Activated CD4-positive, alpha-beta T cell treated with anti-CD3 and anti-CD28 coated beads, Interleukin-2, amount 50 U/mL, for 48 hours (primary cell): ENCODE measurements at places on chromosomes 5 and 9.

GRCh38 chr5:2695200-2695891, 56.1 kb downstream of the IRX2 start:
- no peak for DNase-seq

DNA sequence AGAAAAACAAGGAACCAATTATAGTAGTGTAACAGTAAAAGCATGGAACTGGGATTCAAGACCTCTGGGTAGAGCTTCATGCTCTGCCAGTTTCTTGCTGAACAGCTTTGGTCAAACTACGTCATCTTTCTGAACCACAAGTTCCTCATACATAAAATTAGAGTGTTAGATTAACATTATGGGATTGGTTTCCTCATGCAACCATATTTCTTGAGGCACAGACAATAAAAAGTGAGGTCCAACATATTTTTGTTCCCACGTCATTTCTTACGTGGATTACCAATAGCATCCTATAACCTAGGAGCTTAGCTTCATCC, 354.8 kb downstream of the TMEM232 start:
- no peak for DNase-seq

DNA sequence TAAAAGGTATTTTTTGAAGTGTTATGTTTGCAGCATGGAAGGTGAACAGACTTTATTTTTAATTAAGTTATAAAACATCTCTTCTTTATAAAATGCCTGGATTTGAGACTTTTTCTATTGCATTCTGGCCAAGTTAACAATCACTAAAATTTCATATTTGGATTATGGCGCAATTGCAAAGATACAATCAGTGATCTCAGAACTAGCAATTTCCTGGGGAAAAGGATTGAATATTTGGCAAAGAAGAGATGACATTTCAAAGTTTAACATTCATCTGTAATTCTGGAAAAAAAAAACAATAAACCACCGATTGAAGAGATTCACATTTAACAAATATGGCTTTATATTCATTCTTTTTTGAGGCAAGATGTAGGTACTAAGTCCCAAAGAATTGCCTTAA, 378.0 kb downstream of the LRRC70 start:
- DNase-seq, result no peak

GRCh38 chr9:126108240-126108639, 218.4 kb upstream of the MVB12B start:
- DNase-seq, result no peak

DNA sequence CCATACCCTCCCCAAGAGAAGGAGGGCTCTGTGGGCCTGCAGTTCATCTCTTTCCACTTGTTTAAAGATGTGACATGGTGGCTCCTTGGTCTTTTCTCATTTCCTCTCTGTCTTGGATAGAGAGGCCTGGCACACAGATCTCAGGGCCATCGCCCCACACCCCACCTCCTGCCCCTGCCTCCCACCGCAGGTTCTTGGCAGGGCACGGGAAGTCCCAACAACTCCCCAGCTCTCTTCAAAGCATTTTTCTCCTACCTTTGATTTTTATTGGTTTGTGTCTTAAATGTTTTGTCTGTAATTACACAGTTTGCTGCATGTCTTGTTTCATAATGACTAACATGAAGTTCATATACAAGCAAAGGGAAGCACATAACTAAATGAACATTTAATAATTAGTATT, 178.5 kb upstream of the MSX2 start:
- DNase-seq, result no peak

DNA sequence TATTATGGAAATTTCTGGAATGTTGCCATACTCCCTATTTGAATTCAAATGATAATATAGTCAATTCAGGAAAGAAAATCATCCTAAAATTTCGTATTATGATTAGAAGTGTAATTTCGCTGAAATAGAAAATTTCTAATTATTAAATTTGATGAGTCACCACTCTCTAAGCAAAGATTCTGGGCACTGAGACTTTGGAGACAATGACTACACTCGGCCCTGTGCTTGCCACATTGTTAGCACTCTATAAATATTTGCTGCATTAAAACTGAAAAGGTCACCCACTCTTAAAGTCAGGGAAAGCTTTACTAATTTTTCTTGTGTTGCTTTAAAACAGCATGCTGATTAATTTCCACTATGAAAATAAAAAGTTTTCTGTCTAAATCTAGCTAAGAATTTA, 240.3 kb downstream of the TLE4 start:
- DNase-seq, result no peak

- no peak for DNase-seq
Measured at GRCh38 chr5:3715062-3715461, 119.4 kb downstream of the IRX1 start.

DNA sequence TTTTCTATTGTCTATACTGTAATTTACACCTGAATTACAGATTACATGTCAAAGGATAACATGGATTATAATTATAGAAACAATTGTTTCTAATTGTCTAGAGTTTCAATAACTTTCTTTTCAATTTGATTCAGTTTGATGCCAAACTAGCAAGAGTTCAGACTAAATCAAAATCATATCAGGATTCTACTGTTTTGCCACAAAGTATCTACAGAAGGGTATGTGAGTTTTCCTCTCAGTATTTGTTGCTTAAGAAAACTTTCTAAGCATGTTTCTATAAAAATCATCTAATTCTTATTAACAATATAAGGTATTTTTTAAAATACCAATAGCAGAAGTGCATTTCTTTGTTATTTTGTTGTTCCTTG, 12.5 kb downstream of the SELENOP start:
- no peak for DNase-seq

DNA sequence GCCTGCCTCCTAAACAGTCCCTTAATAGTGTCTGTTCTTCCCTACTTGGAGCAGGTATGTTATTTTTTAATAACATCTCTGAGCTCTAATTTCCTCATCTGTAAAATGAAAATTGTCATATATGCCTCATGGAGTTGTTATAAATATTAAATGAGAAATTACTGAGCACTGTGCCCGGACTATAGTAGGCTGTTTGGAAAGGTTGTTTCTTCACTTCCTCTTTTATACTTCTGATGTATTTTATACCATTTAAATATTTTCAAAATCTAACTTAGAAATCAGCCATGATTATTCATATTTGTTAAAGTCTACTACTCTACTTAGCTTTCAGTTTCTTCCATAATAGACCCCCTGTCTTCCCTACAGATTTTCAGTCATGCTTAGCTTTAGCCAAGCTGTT, 30.5 kb upstream of the HAPLN1 start:
- no peak for DNase-seq

DNA sequence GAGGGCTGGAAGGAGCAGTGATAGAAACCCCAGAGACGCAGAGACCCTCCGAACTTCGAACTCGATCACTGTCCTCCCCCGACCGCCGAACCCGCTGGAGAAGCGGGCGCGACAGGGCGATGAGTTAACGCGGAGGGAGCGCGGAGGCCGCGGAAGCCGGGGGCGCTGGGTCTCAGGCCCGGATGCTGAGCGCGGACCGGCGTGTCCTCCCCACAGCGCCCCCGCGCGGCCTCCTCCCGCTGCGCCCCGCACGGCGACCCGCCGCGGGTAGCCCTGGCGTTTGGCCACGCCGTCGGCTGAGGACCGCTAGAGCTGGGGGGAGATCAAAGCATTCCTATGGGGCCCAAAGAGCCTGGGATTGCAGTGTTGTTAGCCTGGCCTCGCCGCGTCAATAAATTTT, 7.7 kb upstream of the DMRT2 start:
- DNase-seq, result peak; percentile 49

GRCh38 chr5:107211630-107212029, 459.1 kb downstream of the EFNA5 start:
- DNase-seq, result no peak

DNA sequence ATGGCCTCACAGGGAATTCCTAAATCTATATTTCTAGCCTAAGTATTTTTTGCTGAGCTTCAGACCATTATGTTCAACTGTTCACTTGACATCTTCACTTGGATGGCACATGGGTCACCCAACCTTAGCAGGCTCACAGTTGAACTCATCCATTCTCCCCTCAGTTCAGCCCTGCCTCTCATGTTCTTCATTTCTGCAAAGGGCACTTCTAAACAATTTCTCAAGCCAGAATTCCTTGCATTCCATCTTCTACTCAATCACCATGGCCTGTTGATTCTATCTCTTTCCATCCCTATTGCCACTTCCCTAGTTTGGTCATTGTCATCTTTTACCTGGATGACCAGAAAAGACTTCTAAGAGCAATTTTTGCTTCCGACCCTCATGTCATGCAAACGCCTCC, 7.3 kb upstream of the RGS3 start:
- DNase-seq, result no peak

DNA sequence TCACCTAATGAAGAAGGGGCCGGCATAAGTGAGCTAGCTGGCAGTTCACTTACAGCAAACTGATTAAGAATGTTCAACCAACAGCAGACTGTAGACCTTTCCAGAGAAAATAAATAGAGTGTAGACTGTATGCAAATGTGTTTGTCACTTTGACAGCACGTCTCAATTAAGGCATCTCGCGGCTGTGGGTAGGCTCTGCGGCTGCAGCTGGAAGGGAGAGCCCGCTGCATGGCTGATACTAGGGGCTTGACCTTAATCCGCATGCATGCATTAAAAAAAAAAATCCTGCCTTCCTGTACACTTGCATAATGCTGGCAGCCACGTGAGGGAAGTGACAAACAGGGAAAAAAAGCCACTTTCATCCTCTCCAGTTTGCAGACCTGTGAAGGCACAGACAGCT, 82.3 kb downstream of the CRB2 start:
- DNase-seq, result no peak

DNA sequence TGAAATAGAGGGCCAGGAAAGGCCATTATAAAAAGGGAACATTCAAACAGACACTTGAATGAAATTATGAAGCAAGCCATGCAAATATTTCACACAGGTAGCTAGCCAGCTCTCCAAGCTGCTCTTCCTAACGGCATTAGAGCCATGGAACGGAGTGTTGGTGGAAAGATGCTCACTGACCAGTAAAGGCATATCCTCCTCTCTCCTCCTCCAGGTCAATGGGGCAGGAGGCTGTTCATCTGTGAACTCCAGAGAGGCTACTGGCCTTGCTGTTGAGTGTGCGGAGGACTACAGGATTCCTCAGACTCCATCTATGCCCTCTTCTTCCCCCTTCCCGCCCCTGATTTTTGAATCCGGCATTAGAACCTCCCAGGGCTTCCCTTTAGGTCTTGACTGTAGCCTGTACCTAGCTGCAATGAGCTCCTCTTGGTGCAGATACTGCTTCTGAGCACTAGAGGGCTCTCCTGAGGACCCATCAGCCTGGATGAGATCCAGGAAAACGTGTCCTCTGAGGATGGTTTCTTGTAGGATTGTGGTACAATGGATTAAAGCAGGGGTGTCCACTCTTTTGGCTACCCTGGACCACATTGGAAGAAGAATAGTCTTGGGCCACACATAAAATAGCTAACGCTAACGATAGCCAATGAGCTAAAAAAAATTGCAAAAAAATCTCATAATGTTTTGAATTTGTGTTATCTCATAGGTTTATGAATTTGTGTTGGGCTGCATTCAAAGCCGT, 162.2 kb downstream of the SREK1 start:
- peak; percentile 19 for DNase-seq

DNA sequence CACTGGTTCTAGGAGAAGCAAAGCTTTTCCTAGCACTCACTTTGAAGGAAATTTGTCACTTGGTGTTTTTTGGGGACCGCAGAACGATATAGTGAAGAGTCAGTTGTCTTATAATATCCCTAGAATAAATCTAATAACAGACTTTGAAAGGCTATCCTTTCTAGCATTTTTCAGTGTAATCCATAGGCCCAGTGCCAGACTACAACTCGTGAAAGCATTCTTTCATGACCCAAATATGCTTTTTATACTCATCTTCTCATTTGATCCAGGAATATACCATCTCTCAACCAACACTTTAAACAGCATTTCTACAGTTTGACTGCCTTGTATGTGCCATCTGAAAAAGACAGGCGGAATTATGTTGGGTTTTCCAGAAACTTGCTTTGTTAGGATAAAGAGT, 104.0 kb downstream of the ERCC6L2 start:
- DNase-seq, result no peak

- no peak for DNase-seq
Measured at GRCh38 chr9:79745752-79746336, 174.1 kb downstream of the TLE4 start.

GRCh38 chr5:36691696-36692371, 85.4 kb downstream of the SLC1A3 start:
- DNase-seq, result no peak

DNA sequence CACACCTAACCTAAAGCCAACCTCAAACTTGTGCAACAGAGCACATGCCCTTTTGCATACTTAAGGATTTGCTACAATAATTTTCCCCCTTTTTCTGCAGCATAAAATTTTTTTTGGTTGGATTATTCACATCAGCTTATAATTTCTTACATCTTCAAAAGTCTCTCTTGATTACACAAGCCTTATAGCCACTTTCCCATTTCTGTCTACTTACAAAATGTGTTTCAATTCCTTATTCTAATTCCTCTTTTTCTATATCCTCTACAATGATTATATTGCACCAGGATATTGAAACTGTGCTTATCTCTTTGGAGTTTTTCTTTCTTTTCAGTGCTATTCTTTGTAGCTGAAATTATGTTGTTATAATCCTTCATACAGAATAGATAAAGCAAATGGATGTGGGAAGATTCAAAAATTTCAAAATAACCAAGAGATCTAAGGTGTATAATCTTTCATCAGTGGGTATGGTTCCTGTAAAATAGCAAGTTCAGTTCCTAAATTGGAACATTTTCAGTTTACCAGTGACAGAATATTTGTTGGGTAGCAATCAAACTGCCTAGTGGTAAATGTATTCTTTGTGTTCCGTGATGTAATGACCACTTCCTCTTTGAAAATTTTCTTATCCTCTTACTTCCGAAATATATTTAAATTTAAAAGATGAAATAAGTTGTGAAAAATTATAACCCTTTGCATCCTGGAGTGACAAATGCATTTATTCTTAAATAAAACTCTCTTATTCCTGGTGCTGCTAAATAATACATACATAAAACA, 386.8 kb upstream of the CHD1 start:
- DNase-seq, result no peak

- no peak for DNase-seq
Measured at GRCh38 chr9:22529426-22530199, 83.0 kb downstream of the DMRTA1 start.

- DNase-seq, result no peak
Measured at GRCh38 chr5:65050826-65051498, 282.2 kb downstream of the CWC27 start.

DNA sequence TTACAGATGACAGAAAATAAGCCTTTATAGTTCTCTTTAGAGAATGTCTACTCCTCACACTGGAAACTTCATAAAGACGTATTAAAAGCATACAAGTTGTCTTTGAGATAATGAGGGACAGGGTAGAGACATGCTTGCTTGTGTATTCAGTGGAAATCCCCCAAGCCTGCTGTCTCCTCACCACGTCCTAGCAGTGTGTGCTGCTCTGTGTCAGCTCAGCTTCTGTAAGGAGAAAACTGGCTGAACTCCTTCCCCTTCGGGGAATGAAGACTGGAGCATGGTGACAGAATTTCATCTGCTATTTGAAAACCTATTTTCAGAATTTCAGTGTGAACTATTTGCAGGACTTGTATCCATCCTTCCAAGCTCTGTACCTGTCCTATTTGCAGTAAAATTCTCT, 9.4 kb downstream of the OR2V2 start:
- DNase-seq, result no peak

- no peak for DNase-seq
Measured at GRCh38 chr5:39218482-39219402, 621 bp downstream of the FYB1 start.

GRCh38 chr9:26561928-26562327, 330.7 kb downstream of the CAAP1 start:
- DNase-seq, result no peak

- no peak for DNase-seq
Measured at GRCh38 chr9:121219530-121219929, 17.9 kb upstream of the RAB14 start.

GRCh38 chr5:163551156-163551555, 45.7 kb downstream of the MAT2B start:
- no peak for DNase-seq

GRCh38 chr9:126516561-126516935, 97.2 kb upstream of the LMX1B start:
- peak; percentile 26 for DNase-seq
